ENCODE measurements at places on chromosomes 11 and 22.

DNA sequence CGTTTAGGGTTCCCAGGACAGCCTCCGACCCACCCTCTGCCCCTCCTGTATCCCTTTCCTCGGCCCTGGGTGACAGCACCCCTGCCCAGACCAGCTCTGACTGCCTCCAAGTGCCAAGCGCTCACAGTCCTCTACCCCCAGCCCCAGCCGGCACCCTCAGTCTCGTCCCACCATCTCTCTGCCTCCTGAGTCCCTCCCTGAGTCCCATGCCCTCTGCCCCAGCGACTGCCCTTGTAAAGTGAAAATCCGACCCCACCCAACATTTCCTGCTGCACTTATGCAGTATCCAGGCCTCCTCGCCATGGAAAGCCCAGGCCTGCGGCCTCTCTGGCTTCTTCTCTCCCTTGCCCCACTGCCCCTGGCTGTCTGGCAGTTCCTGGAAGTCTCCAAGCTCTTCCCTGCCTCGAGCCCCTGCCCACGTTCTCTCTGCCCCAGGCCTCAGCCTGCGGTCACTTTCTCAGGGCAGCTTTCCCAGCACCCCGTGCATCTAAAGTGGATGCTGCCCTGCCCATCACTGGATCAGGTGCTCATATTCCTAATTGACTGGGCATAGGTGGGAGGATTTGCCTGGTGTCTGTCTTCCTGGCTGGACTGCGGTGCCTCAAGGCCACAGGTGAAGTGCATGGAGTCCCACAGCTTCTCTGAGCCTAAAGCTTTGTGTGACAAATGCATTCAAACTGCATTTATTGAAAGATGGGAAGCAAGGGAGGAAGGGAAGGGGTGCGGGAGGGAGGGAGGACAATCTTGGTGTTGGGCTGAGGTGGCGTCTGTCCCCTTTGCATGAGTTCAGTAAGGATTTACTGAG is 17.7 kb upstream of the IL2RB start:
- DNase-seq: no peak

DNA sequence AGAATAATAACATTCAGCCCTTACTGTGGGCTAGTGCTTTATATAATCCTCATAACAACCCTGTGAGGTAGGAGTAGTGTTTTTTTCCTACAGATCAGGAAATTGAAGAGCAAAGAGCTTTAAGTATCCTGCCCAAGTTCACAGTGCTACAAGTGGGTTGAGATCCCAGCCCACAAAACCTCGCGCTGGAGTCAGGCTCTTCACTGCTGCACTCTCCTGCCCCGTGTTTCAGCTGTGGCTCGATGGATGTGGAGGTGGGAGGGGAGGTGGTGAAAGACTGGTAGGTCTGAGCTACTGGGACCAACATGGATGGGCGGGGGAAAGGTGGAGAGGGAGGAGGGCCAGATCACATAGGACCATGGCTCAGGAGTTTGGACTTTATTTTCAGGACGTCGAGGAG is 6.1 kb downstream of the ZNF408 start:
- DNase-seq: no peak

DNA sequence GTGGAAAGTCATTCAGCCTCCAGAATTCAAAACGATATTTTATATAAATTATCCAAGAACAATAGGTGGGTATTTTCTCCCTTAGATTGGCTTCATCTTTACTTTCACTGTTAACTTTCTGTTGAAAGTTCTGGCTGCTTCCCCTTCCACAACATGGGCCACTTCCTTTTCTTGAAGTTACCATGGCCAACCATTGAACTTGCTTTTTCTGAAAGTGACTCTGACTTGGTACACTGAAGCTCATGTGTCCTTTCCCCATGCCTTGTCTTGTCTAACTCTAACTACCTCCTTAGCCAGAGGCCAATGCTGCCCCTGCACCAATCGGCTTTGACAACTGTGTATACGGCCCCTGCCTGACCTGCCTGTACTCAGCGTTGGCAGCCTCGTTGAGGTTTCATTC is 225.2 kb downstream of the FAT3 start:
- no peak for DNase-seq

- DNase-seq: peak; percentile 58
Observed at GRCh38 chr11:12723421-12724300, 49.4 kb downstream of the TEAD1 start.

DNA sequence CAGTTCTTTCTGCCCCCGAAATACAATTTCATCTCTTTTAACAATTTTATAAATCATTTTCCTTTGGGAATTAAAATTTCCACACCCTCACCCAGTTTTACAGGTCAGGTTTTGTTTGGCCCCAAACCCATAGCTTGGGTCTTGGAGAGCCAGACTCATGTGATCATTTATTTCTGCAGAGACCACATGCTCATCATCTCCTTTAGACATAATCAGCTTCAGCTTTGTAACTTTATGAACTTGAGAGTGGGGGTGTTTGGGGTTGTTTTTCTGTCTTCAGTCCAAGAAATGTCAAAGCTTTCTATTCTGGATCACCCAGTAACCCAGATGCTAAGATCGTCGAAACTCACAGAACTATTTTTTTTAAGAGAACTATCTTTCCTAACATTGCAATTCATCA is 70.9 kb downstream of the DBX1 start:
- no peak for DNase-seq

- DNase-seq: no peak
Observed at GRCh38 chr11:46519351-46519750, 74.5 kb downstream of the AMBRA1 start.

DNA sequence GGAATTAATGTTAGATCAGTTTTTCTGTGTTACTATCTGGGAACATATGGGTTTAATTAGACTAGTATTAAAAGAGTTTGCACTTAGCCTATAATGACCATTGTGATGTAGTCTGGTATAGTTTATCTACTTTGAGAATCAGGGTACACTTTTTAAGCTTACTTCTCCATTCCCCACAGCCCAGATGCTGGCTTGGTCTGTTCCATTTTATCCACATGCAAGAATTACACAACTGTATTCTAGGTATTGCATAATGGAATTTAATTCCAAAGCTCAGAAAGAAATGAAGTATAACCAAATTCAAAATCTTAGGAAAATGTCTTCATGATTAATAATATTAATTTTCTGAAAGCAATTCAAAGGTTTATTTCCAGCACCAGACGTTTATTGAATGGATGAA is 122.2 kb upstream of the PDGFD start:
- no peak for DNase-seq

- no peak for DNase-seq
Observed at GRCh38 chr11:60814112-60814511, 27.8 kb upstream of the CCDC86 start.

DNA sequence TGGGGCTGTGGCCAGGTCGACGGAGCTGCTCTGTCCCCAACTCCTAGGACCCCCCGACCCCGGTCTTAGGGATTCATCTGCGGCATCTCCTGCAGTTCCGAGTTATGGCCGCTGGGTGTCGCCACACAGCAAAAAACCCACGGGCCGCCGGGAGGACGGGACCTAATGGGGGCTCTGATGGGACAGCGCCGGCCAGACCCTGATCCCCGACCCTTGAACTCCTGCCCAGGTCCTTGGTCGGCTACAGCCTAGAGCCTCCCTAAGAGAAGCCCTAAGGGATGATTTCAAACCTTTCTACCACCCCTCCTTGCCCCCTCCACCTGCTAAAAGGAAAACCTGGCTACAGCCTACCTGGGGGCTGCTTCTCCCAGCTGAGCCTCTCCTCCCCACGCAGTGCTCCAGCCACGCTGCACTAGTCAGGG is 30.8 kb upstream of the LRRC10B start:
- no peak for DNase-seq
